ENCODE measurements at places on chromosomes 13 and 19.

DNA sequence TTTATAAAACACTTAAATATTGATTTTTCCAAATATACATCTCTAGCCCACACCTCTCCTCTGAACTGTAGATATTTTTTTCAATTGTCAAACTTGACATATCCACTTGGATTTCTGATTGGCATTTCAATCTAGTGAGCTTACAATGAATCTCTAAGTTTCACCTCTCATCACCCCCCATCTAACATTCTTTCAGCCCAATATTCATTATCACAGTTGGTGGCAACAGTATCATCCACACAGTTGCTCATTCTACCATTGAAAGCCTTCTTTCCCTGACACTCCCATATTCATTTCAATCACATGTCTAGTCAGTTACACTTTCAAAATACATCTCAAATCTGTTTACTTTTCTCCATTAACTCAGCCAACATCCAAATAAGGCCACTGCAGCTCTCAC, 385.2 kb downstream of the PCDH20 start:
- no peak for DNase-seq

DNA sequence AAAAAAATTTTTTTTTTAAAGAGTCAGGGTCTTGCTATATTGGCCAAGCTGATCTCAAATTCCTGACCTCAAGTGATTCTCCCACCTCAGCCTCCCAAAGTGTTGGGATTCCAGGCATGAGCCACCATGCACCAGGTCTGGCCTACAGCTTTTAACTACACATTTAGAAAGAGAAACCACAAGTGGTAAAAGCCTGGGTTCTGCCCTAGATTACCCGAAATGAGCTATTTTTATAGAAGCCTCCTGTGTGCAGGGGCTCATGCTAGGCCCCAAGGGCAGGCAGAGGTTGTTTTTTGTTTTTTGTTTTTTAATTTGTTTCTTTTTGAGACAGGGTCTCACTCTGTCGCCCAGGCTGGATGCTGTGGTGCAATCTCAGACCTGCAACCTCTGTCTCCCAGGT, 14.0 kb upstream of the MYADM start:
- DNase-seq, result no peak

DNA sequence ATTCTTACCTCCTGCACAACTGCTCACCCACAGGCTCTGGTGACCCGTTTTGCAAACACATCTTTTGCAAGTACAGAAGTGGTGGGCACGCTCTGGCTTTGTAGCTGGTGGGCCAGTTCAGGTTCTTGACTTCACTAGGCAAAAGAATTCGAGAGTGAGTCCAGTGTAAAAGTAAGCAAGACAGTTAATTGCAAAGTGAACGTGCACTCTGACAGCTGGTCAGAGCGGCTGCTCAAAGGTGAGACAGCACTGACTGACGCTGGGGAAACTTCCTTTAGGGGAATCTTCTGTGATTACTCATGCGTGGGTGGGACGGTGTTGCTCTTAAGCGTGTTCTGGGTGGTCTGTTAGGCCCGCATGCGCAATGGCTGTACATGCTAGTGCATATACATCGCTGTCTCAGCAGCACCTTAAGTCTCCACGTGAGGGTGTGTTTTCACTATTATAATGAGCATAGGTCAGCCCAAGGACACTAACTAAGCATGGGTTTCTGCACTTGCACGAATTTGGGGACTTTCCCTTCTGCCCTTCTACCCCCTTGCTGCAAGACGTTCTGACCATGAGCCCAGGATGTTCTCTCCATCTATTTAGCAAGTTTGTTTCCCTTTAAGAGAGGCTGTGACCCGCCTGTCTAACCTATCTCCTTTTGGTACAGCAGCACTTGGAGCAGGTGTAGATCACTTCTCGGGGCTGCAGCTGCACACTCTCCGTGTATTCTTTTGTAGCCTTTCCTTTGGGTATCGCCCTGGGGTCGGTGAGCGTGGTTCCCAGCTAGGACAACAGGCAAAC, 30.2 kb upstream of the CD33 start:
- DNase-seq, result no peak

DNA sequence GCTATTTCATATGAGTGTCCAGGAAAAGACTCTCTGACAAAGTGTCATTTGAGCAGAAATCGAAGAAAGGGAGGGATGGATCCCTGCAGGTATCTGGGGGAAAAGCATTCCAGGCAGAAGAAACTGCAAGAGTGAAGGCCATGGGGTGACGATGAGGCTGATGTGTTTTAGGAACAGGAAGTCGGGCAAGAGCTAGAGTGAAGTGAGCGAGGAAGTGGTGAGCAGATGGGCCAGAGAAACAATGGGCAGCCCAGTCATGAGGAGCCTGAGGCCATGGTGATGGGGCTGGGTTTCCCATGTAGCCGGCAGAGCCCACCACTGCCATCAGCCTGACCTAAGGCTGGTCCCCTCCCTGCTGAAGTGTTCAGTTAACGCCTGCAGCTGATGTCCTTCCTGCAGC, 150.2 kb downstream of the TNFSF13B start:
- no peak for DNase-seq

- no peak for DNase-seq
Observed at GRCh38 chr19:3034406-3034655, 5.3 kb upstream of the TLE2 start.

DNA sequence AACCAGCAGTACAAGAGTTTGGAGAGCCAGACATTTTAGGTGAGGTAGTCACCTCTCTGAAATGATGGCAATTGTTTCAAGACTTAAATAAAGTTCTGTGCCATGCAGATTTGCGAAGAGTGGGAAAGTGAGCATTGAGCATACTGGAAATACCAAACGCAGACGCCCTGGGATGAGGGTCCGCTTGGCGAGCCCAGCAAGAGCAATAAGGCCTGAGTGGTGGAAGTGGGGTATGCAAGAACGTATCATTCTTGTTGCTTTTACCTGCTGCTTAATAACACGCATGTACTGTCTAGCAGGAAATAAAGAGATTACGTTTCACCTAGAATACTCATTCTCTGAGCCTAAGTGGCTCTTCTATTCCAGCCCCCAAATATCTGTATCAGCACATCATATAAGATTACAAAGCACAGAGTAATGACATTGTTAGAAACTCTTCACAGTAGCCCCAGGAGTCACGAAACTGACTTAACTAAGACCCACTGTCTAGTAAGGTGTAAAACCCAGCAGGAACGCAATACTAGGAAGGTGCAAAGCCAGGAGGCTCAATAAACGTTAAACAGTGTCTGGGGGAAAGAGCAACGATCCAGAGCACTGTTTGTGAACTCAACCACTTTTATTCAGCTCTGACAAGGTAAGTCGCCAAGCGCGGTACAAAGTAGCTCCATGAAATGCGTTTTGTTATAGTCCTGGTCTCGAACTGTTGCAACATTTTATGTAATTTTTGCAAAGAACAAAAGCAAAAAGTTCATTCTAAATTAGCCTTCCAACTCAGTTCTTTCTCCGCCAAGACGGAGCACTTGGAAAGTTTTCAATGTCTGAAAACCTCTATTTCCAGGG, 1.2 kb downstream of the RCBTB2 start:
- DNase-seq, result no peak

DNA sequence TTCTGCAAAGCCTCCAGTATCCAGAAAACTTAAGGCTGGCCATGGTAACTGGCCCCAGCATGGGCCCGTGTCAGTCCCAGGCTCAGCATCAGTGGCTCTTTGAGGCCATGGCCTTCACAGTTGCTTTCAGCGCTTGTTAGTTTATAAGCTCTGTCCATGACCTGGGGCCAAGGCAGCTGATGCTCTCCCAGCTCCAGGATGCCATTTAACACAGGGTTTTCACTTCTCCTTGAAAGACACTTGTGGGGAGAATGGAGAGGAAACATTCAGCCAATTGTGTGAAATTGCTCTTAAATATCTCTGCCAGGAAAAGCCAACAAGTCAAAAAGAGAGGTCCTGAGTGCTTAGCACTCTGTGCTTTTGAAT, 321.3 kb downstream of the FOXO1 start:
- no peak for DNase-seq
